CD4-positive, alpha-beta T cell treated with Interleukin-4 for 1 hour (primary cell): ENCODE measurements at places on chromosomes 1 and 21.

DNA sequence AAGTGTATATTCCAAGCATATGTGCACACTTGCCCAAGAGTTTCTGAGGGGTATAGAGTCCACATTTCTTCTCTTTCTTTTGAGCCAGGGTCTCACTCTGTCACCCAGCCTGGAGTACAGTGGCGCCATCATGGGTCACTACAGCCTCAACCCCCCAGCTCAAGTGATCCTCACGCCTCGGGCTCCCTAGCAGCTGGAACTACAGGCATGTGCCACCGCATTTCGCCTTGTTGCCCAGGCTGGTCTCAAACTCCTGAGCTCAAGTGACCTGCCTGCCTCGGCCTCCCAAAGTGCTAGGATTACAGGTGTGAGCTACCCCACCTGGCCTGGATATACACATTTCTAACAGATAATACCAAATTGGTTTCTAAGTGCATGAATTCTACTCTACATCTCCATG, 17.1 kb upstream of the SRP9 start:
- no peak for DNase-seq

DNA sequence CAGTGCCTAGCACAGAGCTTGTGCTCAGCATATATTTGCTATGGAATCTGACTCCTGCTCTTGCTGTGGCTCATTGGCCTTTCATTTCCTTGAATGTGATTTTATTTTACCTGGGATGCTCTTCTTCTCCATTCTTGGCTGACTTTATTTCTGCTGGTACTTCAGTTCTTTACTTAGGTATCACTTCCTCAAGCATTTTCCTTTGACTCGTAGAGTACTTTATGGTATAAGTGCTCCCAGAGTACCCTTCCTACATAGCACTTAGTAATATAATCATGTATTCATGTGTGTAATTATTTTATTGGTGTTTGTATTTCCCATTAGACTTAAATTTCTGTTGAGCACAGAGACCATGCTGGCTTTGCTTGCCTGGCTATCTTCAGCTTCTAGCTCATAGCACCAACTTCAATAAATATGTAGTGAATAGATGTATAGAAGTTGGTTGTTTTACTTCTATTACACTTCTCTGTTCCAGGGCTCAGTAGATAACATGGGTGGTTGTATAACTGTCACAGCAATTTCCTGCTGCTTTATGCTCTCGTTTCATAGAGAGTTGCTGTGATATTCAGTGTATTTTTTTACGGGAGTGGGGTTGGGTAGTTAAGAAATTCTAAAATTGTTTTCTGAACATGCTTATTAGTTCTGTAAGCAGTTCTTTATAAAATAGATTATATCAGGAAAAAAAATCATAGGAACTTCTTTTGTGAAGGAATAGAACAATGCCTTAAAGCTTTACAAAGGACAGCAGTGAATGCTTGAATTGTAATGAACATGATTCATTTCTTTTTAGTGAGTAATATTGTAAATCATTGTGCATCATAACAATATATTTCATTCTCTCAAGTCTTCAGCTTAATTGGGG, 112.2 kb downstream of the NEK7 start:
- no peak for DNase-seq

DNA sequence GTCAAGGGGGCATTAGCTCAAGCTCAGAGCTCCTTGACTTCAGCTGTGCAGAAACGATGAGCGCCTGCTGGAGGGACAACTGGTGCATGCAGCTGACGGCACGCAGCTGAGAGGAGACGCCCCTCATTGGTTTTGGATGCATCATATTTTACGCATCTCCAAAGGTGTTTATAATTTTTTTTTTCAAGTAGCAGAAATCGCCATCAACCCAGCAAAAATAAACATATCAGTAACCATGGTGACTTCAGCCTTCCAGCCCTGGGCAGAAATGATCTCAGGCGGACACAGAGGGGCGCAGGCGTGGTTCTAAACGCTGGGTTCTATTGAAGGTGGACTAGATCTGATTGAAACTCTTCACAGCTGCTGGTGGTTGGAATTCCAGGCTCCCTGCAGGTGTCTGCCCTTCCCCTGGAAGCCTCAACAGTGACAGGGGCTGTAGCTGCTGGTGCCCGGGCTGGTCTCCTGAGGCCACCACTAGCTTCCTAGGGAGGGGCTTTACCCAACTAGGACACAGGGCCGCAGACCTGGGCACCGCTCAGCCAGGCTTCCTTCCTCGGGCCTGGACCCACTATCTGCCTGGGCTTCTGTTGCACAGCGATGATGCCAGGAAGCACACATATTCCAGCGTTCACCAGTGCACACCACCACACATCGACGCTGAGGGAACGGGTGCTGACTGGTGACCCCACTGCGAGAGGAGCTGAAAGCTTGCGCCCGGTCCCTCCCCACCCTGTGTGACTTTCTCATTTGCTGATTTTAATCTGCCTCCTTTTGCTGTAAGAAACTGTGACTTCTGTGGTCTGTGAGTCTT, 63.7 kb upstream of the ABCG1 start:
- DNase-seq: no peak

DNA sequence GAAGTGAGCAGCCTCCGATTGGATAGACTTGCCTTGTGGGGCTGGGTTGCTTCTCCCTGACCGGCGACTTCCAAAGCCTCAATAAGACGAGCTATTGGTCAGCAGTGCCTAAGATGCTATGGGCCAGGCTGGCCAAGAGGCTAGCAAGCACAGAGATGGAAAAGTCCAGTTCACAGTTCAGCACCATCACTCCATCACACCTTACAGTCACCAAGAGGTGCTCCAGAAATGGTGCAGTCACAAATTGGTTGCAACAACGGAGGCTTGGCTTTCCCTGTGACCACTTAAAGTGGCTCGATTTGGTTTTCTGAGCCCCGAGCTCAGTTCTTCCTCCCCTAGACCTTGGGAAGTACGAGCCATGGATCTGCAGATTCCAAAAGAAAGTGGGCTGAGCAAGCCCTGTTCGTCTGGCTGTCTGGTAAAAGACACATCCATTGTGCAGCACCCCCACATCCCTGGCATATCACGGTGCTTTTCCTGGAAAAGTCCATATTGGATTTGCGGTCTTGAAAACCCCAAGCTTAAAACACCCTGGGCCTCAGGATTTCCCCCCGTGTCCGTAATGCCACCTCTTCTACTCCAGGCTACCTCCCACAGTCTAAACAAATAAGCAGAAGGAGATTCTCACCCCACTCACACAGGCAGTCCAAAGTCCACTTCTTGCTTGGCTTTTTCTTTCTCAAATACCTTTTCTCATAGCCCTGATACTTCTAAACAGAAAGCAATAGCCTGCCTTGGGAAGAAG, 1.3 kb downstream of the SLAMF1 start:
- DNase-seq: peak; percentile 19

- no peak for DNase-seq
Measured at GRCh38 chr1:62312698-62313097, 6.5 kb downstream of the KANK4 start.

GRCh38 chr21:42160765-42161164, 58.2 kb upstream of the ABCG1 start:
- DNase-seq: no peak
